ENCODE measurements at places on chromosomes 3 and 15.
A peak's percentile ranks its signal among the peaks of the same experiment; 100 is the strongest.

DNA sequence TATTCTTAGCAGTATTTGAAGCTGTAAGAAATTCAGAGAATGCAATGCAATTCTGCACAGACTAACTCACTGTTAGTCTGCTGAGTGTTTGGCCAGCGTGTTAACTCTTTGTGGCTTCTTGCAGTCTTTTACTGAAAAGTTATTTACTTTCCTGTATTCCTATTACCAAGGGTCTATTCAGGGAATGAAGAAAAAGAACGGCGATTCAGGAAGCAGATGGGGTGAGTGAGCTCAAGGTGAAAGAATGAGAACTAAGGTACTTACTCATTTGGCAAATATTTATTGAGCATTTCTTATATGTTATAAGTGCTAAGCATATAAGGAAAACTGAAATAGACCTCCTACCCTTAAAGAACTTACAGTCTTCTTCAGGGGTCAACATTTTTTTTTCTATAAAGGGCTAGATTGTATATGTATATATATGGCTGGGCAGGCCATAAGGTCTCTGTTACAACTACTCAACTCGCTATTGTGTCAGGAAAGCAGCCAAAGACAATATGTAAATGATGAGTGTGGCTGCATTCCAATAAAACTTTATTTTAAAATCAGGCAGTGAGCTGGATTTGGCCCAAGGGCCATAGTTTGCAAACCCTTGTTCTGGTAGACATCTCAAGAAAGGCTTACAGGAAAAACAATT lies 271.9 kb upstream of the GADL1 start:
- peak; percentile 84 for DNase-seq

GRCh38 chr3:186411994-186412393 lies 50.0 kb upstream of the DGKG start:
- no peak for DNase-seq

DNA sequence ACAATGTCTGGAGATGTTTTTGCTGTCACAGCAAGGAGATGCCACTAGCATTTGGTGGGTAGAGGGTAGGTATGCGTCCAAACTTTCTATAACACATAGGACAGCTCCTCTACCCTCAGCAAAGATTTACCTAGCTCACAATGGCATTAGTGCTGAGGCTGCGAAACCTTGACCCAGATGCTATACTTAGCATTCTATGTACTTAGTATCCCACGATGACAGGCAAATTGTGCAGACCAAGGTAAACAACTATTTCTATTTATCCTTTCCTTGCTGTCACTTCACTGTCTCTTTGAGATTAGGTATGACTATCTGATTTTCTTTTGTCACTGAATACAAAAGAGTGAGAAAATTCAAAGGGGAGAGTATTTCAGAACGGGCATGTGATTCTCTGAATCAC lies 265.2 kb upstream of the ZNF385D start:
- no peak for DNase-seq

DNA sequence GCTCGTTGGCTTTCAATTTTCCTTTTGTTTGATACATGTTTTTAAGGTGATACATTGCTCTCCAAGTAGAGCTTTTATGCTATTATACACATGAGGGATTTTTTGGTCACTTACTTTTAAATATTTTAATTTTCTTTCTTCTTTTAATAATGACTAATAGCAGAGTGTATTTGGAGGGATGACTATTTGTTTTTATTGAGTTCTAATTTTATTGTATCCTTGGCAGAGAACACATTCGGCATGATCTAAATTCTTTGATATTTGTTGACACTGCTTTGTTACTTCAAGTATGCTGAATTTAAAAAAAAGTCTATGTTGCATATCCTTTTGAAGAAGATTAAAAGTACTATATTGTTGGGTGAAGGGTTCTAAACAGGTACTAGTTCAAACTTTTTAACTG lies 149.9 kb upstream of the PDZRN3 start:
- DNase-seq, result no peak

- DNase-seq, result no peak
Measured at GRCh38 chr3:119413603-119414280, 49.7 kb downstream of the TMEM39A start.

- DNase-seq, result no peak
Measured at GRCh38 chr3:64945171-64945729, 257.4 kb upstream of the ADAMTS9 start.

DNA sequence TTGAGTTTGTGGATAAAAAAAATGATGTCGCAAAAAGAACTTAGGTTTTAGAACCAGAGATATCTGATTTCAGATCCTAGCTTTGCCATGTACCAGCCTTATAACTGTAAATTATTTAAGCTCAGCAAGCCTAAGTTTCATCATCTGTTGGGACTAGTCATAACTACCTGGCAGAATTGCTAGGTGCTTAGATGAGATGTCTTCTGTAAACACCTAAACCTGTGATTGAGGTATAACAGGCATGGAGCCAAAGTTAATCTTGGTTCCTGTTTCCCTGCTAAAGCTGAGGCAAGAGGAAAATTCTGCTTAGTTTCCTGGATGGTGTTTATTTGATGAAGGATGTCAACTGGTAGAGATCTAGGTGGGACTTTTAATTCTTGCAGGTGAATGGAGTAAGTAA lies 331.3 kb upstream of the RBMS3 start:
- DNase-seq, result no peak

- DNase-seq, result no peak
Measured at GRCh38 chr3:126461450-126462070, 14.1 kb downstream of the ZXDC start.

- DNase-seq, result peak; percentile 28
Measured at GRCh38 chr15:58378241-58379085, 53.3 kb upstream of the LIPC start.

DNA sequence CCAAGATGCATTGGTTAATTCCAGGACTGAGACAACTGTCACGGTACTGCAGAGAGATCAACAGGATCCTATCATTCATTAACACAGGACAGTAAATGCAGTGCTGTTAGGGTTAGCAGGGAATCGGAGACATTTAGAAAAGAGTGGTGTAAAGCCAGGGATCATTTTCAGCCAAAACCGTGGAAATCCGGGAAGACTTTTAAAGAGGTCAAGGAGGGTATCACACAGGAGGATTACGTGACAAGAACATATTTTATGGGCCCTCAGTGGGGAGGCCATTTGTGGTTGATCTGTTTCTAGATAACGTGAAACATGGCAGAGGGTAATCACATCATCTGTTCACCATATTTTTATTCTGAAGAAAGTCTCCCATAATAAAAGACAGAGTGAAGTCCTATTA lies 216.1 kb downstream of the PTPRG start:
- DNase-seq, result no peak

- DNase-seq, result no peak
Measured at GRCh38 chr15:27124287-27124871, 153.4 kb downstream of the GABRG3 start.

DNA sequence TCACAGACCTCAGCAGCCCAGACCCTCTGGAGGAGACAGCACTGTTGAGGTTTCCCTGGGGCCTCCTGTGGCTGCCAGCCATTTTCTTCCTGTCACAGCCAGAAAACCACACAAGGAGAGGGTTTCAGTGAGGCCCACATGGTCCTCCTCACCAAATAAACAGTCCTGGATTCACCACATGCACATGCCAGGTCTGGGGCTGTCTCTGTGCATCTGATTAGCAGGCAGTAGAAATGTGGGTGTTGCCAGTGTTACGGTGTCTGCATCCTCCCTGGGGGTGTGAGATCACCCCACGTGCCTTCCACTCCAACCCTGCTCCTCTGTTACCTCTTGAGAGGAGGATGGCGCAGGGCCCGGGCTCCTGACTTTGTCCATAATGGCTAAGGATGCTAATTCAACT lies 140.4 kb downstream of the CHDH start:
- DNase-seq, result no peak

GRCh38 chr15:92817339-92817886 lies 82.7 kb upstream of the CHD2 start:
- no peak for DNase-seq

DNA sequence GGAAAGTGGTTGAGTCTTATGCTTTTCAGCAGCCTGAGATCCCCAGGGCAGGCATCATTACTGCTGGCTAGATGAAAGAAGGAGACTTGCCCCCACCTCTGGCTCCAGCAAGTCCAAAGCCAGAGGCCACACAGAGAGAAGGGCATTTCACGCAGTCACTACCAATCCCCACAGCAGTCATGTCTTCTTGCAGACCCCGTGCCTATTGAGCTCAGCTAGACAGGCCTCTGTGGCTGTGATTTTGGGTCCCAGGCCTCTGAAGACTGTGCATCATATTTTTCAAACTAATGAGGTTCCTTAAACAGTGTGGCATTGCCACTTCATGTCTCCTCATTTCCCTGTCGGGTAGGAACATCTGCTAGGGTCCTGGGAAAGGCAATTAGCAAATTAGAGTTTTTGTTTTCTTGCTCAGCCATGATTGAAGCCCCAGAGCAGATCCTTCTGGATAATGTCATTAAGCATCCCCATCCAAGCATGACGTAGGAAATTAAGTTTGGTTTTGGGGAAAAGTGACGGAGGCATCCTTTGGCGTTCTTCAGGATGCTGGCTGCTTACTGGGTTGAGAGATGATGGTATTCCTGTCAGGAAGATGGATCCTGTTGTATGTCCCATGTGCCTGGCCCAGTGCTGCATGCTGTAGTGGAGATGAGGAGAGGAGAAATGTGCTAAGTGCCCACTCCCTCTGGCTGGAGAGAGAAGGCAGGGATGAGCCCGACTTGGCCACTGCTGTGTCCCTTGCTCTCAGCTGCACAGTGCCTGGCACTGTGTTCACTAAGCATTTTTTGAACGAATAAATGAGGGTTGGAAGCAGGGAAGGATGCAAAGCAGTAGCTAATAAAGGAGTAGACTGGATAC lies 7.0 kb downstream of the SPSB4 start:
- DNase-seq, result no peak

GRCh38 chr3:42647821-42648459 lies 5.6 kb upstream of the ZBTB47 start:
- no peak for DNase-seq

- peak; percentile 81 for DNase-seq
Measured at GRCh38 chr3:41652931-41653330, 309.0 kb downstream of the ULK4 start.

- DNase-seq, result peak; percentile 1
Measured at GRCh38 chr15:100457201-100457600, 71.5 kb downstream of the CERS3 start.

GRCh38 chr15:34331809-34332208 lies 5.8 kb downstream of the SLC12A6 start:
- DNase-seq, result no peak

DNA sequence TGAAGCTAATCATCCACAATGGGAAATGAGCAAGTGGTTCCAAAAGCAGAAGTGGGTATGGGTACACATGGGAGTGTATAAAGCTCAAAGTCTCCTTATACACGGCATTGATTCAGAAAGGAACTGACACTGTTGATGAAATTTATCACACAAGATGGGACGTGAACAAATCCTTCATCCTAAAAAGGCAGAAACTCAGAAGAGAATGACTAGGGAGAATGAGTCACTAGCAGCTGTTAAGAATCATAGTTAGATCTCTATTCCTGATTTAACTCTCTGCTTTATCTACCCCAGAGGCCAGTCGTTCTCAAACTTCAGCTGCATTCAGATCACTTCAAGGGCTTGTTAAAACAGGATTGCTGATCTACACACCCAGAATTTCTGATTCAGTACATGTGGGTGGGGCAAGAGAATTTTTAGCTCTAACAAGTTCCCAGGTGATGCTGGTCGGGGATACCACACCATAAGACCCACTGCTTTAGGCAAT lies 97.7 kb upstream of the PHLDB2 start:
- peak; percentile 82 for DNase-seq

DNA sequence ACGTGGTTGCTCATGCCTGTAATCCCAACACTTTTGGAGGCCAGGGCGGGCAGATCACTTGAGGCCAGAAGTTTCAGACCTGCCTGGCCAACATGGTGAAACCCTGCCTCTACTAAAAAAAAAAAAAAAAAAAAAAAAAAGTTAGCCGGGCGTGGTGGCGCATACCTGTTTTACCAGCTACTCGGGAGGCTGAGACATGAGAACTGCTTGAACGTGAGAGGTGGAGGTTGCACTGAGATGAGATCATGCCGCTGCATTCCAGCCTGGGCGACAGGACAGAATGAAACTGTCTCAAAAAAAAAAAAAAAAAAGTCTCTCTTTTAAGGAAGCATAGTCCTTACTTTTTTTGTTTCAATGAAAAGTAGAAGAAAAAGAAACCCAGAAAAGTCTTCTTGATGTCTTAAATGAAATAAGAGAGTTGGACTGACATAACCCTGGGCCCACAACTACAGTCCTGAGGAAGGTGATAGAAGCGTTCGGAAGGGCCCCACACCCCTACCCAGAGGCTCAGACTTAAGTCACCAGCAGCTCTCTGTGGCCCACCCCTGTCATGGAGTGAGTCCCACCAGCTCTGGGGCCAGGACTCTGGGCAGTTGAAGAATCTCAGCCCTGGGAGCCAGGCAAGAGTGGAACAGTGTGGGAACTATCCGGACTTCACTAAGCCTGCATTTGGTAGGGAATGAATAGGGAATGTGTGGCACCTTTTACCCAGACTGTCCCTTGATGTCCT lies 2.6 kb downstream of the NME9 start:
- no peak for DNase-seq

DNA sequence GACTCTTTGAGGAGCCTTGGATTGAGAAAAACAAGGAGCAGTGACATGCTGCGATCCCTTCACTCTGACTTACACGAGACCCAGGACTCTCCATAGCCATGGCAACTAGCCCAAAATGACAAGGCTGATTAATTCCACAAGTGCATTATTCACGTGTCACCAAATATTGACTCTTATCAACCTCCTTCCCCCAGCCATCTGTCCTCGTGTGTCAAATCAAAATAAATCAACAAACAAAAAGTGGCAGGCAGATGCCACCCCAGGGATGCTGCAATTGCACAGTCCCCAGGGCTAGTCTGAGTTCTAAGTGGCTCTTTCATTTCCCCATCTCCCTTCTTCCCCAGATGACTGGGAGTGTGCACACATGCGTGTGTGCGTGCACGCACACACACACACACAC lies 104.9 kb downstream of the AQP9 start:
- no peak for DNase-seq

DNA sequence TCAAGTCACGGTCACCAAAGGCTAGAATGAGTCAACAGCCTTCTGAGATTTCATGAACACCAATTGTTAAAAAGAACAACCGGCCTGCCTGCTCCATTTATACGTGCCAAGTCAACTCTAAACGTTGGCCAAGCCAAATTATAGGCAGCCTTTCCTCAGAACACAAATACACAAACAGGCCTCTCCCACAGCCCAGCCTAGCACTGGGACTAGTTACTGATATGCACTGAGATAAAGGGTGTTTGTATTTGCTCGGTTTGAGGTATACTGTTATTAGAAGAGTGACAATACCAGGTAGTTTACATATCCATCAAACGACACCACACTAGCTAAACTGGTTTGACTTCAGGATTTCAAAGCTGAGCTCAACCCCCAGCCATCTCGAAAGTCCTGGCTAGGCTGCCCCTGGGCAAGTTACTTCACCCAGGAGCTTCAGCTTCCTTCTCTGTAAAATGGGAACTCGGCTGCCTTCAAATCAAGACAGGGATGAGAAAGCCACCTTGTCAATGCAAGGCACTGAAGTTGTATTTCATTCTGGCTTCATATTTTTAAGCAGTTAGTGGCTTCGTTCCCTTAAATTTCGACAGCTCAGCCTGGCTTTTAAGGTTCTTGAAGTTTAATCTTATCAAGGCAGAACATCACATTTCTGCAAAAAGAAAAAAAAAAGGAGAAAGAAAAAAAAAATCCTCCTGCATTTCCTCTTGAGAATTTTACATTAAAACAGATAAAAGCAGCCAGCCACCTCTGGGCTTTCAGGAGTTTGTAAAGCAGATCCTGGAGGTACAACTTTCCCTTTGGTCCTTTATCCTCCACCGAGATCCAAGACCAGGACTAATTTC lies 4.0 kb downstream of the TLE3 start:
- no peak for DNase-seq
